Panc1 (cell line): ENCODE measurements at places on chromosomes 3 and 15. TPM values are rescaled to one million over a fixed set of nuclear protein-coding genes. Genes with fewer than 3 reads are reported as not detected.

DNA sequence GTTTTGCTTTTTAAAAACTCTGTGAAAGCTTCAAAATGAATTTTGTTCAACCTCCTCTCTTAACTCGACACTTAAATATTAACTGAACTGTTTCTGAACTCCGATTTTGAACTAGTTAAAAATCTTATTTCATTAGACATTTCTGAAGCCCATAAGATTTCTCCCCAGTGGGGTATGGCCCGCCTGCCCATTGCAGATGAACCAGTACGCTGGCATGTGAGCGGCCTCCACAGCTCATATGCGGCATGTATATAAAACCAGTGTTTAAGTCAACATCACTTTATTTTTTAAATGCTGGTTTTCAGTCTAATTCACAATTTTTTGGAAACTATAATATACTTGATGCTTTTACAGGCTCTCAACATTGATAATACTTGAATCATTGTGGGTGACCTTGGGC lies 50.2 kb downstream of the CPN2 start:
- no peak for DNase-seq

DNA sequence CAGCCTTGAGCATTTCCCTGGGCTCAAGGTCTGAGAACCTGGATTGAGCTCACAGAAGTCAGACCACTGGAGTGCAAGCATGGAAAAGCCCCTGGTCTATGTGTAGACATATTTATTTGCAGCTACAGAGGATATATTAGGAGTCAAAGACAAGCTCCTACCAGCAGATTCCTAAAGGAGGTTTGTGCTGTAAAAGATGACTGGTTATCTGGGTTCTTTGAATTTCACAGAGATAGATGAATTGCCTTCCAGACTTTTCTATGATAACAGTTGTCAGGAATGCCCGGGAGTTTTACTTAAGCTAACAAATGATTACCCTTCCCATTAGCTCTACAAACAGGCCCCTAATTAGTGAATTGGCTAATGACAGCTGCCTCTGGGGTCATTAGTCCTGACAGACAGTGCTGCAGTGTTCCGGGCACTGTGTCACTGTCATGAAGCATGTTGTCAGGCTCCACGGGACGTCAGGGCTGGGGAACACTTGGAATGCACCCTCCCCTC lies 48.8 kb upstream of the PLXNA1 start:
- no peak for DNase-seq

DNA sequence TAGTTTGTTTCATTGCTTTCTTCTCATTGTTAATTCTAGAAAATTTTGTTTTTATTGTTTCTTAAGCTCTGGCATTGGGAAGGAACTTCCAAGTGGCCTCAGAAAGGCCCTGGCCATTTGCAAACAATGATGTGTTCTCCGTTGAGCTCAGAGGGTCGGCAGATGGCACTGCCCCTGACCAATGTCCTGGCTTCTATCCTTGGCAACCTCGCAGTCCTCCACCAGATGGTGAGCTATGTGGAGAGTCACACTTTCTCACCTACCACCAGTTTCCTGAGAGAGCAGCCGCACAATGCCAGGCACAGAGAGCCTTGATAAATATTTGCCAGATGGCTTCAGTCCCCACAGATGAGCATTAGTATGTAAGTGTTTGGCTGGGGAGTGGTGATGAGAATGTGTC lies 343.7 kb downstream of the EPHB1 start:
- no peak for DNase-seq

GRCh38 chr3:156981005-156981404 lies 154.9 kb downstream of the LEKR1 start:
- no peak for DNase-seq

DNA sequence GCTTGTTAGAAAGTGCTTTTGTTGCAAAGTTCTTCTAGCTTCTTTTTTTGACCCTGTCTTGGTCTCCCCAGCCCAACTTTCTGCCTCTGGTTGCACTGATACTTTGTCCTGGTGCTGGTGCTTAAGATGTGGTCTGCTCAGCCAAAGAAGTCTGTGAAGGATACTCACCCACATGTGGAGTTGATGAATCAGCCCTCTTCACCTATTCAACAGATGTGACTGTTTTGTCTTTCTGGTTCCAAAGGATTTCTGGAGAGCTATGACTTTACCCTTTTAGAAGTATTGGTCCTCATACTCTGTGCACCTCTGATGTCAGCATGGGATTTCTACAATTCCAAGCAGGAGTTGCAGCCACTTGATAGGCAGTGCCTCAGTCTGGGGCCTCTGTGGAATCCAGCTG lies 84.1 kb downstream of the PCCB start:
- no peak for DNase-seq

GRCh38 chr3:125383744-125384143 lies 8.6 kb upstream of the ZNF148 start:
- no peak for DNase-seq

DNA sequence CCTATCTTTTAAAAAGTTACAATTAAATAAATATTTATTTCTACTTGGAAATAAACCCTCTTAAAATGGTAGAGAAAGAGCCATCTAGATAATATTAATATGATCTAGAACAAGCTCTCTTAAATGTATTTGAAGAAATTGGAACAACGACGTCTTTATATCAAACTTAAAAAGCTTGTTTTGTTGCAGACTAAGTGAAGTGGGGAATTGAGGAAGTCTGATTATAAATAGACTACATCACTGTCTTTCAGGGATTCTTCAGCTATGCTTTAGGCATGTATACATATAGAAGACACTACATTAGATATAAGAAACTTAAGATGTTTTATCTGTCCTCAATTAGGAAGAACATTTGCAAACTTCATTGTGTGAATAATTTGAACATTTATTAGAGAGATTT lies 1.8 kb downstream of the BCHE start:
- no peak for DNase-seq

DNA sequence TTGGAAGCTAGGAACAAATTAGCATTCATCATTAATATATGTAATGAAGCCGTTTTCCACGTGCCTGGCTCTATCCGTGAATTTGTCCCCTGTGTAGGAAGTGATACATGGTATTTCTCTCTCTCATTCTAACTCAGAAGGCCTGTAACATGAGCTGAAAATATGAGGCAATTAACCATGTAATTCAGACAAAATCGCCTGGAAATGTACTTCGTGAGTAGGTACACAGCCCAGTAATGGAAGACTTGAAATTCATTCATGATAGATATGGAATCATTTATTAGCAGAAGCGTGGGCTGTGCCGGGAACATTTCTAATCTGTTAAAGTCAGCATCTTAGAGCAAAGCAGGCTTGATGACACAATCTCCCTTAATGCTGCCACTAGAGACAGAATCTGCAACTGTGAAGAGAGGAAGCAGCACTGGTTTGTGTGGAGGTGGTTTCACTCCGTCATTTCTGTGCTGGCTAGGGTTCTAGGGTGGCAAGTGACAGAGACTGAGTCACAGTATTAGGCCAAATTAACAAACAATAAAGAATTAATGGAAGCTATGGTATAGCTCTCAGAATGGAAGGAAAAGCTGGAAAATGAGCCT lies 225.0 kb upstream of the PROK2 start:
- no peak for DNase-seq

- no peak for DNase-seq
Observed at GRCh38 chr3:156480949-156481348, 74.0 kb downstream of the SSR3 start.

- DNase-seq, result no peak
Observed at GRCh38 chr15:90560229-90560776, 30.6 kb downstream of the CRTC3 start.

DNA sequence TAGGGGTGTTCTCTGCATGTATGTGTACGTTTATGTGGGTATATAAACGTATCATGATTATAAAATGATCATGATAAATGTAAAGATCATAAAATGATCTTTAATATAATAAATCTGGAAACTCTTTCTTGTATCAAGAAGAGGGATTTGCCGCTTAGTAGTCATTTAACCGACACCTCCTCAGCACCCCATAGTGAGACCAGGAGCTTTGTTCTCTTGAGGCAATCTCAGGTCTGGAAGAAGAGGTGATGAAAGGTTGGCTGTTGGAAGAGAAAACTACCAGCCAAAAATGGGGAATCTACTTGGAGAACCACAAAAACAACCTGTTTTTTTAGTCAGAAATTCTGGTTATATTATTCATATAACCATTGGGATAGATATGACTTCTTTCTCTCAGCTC lies 38.7 kb downstream of the TGFBR2 start:
- no peak for DNase-seq

- DNase-seq, result no peak
Observed at GRCh38 chr3:50250514-50250913, 14.5 kb downstream of the GNAI2 start.

GRCh38 chr3:16257309-16257708 lies 7.4 kb downstream of the DPH3 start:
- DNase-seq, result no peak

- no peak for DNase-seq
Observed at GRCh38 chr15:78149805-78150751, 916 bp downstream of the IDH3A start.

Gene GP5
- total RNA-seq, result 0.05 TPM

Gene GUCA1C
- not detected for total RNA-seq

Gene TARS3
- total RNA-seq, result 12.4 TPM

Gene ATP10A
- 0.31 TPM for total RNA-seq

Gene SH2D7
- total RNA-seq, result not detected

Gene ITGA11
- total RNA-seq, result 0.28 TPM
